MCF 10A (cell line): ENCODE measurements at places on chromosomes 12 and 14.

- peak; percentile 61 for DNase-seq
Observed at GRCh38 chr14:32087173-32087861, 10.2 kb downstream of the ARHGAP5 start.

DNA sequence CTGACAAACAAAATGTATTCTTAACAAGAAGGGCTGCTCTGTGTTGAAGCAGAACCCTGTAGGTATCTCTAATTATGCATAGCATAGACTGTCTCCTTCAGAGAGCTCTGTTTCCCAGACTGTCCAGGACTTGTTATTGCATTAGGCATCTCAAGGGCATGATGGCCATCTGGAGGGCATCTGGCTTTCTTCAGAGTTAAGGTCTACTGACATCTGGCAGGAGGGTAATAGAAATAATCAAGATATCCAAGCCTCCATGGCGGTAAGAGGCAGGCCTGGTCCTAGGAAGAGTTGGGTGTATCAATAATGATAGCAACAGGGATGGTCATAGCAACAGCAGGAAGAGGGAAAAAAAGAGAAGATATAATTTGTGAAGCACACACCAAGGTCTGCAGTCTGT lies 161.2 kb downstream of the TTC8 start:
- no peak for DNase-seq

- DNase-seq = peak; percentile 57
Observed at GRCh38 chr12:49763006-49763591, 21.7 kb downstream of the TMBIM6 start.

- DNase-seq = no peak
Observed at GRCh38 chr14:44166611-44167010, 340.5 kb downstream of the FSCB start.

DNA sequence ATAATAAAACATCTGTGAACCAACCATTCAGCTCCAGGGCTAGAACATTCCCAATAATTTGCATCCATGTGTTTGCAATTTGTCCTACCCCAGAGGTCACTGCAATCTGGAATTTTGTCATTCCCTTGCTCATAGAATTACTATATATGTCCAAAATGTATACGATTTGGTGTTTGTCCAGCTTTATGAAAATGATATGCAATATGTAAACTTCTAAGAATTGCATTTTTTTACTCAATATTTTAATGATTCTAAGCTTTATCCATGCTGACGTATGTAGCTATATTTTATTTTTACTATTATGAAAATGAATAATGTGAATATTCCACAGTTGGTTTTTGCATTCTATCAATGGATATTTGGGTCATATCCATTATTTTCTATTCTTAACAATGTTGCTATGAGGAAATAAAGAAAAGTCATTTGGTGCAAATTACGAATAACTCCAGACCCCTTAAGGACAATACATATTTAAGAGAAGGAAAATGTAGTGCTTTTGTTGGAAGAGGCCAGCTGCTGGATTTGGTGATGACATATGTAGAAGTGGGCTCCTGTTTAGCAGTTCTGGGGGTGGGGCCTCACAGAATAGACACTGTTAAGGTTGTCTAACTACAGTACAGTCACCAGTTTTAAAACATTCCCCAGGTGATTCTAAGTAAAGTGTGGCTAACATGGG lies 139.4 kb downstream of the SLC38A4 start:
- no peak for DNase-seq

DNA sequence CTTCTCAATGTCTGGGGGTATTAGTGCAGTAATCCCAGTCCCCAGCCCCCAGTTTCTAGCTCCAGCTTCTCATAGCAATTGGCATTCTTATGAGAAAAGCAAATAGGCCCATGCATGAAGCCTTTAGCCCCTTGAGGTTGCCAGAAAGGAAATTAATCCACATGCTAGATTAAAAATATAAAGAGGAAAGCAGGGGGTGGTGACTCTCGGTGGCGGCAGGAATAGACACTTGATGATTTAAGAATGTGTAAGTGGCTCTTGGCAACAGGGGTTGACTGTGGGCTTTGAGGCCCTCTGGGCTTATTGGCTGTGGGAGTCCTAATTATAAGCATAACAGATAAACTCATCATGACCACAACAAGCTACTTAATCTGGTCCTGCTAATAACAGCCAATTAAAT lies 1367.3 kb upstream of the FLRT2 start:
- no peak for DNase-seq

GRCh38 chr12:52126050-52126604 lies 46.6 kb downstream of the SMIM41 start:
- no peak for DNase-seq

DNA sequence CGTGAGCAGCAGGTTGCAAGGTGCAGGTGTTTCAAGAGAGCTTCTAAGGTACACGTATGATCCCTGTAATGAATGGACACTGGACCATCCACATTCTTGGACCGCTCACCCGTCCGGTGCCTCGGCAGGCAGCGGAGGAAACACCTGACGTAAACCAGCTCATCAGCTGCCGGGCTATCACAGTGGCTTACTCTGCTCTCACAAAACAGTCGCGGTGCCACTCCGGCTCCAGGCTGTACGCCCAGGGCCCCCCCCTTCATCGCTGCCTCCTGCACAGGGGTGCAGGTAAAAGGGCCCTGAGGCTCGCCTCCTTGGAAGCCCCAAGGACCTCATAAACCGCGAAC lies 436 bp downstream of the VPS33A start:
- no peak for DNase-seq

GRCh38 chr12:29733060-29733459 lies 50.7 kb downstream of the TMTC1 start:
- peak; percentile 66 for DNase-seq

DNA sequence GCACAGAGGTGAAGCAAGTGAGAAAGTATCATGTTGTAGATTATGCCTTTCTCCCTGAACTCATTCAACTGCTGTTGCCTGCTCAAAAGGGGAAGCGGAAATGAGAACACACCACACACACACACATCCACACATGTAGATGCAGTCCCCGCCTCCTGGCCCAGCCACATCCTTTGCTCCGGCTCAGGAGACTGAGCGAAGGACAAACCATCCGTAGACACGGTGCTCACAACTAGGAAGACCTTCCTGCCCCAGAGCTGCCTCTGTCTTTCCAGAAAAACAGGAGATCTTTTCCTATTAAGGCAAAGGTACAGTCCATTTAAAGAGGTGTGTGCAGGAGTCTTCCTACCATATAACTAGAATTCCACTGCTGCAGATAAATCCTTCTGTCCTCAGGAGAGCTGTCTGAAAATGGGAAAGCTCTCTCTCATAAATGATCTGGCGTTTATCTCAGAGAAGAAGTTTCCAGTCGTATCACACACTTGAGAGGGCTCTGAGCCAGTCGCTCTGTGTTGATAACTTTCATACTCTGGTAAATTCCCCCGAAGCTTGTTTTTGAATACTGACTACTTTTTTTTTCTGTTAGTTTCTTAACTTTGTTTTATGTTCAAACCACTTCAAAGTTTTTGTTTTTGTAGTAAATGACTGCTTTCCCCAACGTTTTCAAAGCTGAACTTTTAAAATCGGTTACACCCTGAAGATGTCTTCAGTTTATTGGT lies at the start of gene TESPA1:
Gene TESPA1, minus strand, starts transcription at position 105 of the 719 bp plus-strand sequence. CDS start 10,200 bp downstream, outside the sequence.
- DNase-seq = no peak
